ENCODE measurements at places on chromosomes 12 and 14.
A peak's percentile ranks its signal among the peaks of the same experiment; 100 is the strongest.

DNA sequence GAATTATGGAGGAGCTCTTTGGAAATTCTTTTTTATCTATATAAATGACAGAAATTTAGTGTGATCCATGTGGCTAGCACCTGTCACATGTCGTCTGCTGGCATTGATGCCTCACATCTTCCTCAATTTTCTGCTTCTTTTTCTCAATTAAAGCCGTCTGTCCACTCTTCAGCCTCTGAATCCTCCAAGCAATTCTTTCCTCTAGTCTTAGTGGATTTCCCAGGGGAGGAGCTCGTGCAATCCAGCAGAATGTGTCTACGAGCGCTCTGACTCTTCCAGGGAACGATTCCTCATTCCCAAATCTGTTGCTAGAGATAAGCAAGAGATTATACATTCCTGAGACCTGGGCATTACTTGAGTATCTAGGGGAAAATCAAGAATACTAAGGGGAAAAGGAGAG, 176.6 kb downstream of the EMP1 start:
- no peak for DNase-seq

- DNase-seq, result no peak
Measured at GRCh38 chr14:35296545-35296944, 4.4 kb downstream of the PSMA6 start.

- DNase-seq, result no peak
Measured at GRCh38 chr14:103259184-103259583, 74.9 kb upstream of the EIF5 start.

DNA sequence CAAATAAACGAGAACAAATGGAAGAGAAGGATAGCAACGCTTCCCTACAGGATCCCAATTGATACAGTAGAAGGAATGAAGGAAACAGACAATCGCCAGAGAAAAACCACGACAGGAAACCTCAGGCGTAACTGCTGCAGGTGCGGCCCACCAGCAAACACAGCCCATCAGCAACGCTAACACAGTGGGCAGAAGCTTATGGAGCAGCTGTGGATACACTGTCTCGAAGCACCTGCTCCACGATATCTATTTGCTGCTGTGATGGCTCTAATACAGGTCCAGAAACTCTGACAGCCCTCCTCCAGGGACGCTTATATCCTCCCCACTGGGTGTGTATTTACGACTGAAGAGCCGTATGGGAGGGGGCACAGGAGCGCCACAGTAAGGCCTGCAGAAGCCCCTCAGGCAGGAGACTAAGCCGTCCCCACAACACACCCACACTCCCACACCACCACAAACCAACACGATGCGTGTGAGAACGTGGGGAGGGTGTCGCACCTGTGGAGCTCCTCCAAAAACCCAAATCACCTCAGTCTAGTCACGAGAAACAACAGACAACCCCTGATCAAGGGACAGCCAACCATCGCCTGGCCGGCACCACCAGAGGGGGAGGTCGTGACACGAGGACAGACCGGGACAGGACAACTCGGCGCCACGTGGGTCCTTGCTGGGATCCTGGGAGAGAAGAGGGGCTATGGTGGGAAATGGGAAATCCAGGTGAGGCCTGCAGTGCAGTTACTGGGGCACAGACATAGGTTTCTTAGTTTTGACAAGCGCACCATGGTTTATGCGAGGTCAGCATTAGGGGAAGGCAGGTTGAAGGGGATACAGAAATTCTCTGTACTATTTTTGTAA, 24.0 kb downstream of the POLE start:
- no peak for DNase-seq

DNA sequence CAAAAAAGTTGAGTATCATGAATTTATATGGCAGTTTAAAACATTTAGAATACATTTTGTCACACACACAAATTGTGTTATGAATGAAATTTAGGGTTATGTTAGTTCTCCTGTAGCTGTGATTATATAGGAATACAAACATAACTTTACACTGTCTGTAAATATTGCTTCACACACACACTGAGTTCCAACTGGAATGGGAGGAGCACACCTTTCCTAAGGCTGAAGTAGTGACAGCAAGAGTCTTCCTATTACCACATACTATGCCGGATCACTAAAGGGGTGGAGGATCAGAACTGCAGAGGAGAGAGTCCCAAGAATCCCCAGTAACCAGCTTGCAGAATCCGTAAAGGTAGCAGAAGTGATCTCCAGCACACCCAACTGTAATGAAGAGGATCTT, 63.7 kb downstream of the DNAI7 start:
- DNase-seq, result no peak

- DNase-seq, result no peak
Measured at GRCh38 chr12:94460616-94460959, 921 bp upstream of the CEP83 start.

DNA sequence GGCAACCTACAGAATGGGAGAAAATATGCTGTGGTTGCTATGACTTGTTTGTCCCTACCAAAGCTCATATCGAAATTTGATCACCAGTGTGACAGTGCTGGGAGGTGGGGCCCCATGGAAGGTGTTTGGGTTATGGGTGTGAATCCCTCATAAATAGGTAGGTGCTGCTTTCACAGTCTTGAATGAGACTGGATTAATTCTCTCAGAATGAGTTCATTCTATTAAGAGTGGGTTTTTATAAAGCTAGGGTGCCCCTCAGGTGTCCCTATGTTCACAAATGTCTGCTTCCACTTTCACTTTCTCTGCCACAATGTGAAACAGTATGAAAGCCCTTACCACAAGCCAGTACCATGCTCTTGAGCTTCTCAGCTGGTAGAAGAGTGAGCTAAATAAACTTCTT, 133.5 kb downstream of the CPNE8 start:
- no peak for DNase-seq

DNA sequence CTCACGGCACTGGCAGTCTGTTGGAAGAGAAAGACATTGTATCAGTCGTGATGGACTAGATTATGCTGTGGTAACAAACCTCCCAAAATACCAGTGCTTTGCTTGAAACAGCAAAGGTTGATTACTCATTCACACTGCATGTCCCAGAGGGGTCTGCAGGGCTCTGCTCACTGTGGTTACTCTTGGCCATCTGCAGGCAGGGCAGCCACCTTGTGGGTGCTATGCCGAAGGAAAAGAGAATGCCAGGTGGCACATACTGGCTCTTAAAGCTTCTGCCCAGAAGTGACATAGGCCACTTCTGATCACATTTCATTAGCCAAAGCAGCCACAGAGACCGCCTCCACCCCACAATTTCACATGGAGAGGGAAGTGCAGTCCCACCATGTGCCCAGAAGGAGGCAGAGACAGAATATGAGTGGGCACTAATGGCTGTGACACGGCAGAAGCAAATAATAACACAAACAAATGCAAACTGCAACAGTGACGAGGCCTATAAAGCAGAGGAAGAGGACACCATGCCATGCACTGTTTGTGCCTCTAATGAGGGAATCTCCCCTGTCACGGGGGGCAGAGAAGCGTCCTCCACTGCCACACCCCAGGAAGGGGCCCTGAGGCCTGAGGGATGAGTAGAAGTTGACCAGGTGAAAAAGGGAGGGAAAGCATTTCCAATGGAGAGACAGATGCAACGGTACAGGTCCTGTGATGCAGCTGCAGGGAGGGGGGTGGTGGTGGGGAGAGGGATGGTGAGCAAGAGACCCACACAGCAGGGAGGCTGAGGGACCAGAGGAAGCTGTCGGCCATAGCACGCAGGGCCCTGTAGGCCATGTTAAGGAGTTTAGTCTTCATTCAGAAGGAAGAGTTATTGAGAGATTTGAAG, 51.7 kb upstream of the KICS2 start:
- DNase-seq, result peak; percentile 30

DNA sequence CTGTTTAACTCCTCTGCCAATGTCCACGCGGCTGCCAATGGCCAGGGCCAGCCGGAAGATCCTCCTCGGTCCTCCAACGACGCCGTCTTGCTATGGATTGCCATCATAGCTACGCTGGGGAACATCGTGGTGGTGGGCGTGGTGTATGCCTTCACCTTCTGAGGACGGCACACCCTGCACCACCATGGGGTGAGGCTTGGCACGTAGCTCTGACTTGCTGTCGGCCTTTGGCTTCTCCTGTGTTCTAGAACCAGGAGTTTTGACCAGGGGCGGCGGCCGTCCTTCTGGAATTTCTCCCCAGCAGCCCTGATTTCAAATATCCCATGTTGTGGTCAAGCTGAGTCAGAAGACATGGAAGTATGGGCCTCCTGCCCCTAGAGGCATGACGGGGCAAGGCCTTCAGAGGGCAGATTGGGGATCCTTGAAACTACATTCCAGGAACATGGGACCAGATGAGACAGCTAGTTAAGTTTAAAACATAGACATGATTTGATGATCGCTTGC, 47.5 kb downstream of the C14orf132 start:
- no peak for DNase-seq

GRCh38 chr12:52515927-52516831, 4.0 kb downstream of the KRT5 start:
- no peak for DNase-seq

- DNase-seq, result peak; percentile 24
Measured at GRCh38 chr12:45268672-45269411, 52.9 kb downstream of the ANO6 start.

DNA sequence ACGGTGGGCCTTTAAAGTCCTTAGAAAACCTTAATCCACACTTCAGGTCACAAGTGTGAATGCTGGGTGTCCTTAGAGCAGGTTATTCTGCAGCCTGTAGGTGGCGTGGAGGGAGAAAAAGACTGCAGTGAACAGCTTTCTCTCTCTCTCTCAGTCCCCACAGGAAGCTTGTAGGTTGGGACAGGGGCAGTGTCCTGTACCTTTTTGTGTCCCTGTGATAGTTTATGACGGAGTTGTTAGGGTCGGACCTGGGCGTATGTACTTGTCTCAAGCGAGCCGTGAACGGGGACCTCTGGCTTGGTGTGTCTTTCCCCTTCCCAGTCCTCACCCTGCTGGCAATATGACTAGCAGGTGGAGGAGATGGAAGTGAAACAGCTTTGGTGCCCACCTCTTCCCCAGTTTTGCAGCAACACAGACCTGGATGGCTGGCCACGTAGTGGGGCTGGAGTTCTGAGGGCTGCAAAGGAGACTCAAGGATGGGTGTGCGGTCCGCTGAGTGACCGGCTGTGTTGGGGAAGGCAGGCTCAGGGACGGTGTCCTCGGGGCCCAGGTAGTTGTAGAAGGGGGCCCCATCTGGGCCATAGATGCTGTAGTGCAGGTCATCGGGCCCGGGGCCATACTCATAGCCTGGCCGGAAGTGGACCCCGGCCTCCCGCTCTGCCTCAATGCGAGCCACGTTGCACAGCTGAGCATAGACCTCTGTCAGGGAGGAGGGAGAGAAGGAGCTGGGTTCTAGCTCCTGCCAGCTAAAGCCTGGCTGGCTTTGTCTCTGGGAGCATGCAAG, 8.9 kb downstream of the ISCA2 start:
- DNase-seq, result no peak

DNA sequence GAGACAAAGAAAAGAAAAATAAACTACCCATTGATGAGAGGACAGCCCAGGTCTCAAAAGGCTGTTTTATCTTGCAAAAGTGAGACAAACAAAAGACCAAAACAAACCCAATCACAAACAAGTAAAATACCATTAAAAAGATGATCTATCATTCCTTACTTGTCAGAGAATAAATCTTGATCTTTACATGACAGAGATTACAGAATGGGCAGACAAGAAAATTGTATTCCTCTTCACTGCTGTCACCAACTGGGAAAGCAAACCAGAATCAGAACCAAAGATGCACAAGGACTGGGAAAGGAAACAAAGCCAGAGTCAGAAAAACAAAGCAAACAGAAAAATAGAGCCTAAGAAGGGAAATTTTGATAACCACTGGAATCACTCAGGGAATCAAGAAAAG, 444.0 kb upstream of the PDE3A start:
- DNase-seq, result no peak

DNA sequence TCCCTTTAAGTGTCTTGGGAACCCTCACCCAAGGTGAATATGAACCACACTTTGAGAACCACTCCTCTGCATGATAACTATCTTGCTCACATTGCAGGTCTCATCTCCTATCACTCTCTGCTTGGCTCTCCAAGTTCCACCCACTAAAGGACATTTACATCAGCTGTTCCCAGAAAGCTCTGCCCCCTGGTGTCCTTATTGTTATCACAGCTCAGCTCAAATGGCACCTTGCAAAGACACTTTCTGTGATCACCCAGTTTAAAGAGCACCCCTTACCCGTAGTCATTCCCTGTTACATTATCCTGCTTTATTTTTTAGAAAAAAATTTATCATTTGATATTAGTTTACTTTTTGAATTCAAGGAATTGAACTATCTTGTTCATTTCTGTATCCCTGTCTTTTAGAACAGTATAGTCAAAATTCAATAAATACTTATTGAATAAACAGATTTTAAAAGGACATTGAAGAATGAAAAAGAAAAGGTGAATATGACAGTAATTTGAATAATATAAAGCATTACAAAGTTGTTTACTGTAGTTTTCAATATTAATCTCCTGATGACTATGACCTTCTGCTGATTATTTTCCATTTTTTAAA, 20.5 kb upstream of the GUCY2C start:
- peak; percentile 8 for DNase-seq

DNA sequence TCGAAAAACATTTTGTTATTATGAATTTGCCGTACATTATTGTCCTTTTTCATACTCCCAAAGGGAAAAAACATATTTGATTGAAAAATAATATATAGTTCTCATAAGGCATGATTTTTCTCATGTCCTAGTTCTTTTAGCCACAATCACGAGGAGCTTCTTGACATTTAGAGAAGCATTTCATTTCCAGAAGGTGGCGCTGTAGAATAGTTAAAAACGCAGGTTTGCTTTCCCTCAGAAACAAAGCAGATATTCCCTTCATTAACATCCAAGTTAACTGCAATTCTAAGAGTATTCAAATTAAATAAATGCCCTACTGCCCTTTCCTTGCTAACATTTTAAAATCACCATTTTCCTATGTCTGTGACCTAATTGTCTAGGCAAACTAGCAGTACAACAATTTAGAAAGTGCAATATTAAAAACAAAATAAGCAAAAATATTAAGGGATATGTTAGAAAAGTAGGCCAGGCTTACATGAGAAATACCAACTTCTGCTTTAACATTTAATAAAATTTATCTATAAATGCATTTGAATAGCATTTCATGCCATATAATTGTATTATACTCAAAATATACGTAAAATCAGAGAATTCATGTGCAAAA, 10.9 kb upstream of the PIK3C2G start:
- DNase-seq, result peak; percentile 2

- no peak for DNase-seq
Measured at GRCh38 chr12:9365296-9365695, 157.1 kb upstream of the PZP start.

- DNase-seq, result no peak
Measured at GRCh38 chr14:69161590-69161989, 8.7 kb upstream of the DCAF5 start.

Measured in H54 (cell line).